Right renal cortex interstitium (tissue), 3 donors: ENCODE measurements at places on chromosomes 13 and 19.

DNA sequence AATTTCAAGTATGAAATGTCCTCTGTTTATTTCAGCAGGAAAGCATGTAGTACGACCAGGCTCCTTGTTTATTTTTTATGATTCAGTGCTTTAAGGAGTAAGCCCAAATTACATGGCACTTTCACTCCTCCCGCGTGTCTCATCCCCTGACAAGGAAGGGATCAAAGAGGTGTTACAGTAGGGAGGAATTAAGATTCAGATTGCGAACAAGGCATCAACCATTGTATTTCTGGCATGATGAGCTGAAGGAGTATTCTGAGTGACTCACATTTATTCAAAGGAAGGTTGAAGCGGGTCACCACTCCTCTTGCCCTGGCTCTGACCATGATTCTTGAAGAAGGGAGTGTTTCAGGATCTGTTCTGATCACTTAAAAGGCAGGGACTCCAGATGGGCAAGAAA is 46.1 kb upstream of the CNMD start:
- no peak for DNase-seq

- DNase-seq: no peak
Observed at GRCh38 chr13:68888832-68889231, 1218.8 kb upstream of the ATXN8OS start.

GRCh38 chr19:290372-291005 is 714 bp downstream of the PLPP2 start:
- DNase-seq: no peak

- no peak for DNase-seq
Observed at GRCh38 chr13:34435338-34435737, 506.7 kb upstream of the NBEA start.

DNA sequence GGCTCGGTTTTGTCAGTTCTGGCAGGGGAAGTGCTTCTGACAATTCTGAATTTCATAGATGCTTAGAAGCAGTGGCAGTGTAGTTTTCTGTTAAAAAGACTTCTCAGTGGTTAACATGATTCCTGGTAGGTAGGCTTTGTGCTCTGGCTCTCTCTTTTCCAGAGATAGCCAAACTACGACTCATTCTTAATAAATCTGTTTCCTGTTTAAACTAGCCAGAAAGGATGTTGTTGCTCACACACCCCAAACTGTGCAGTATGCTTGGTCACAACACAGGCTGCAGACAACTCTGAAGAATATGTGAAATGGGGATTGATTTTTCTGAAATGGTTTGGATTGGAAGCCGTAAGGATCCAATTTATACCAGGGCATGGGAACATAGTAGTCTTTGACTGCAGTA is 711.5 kb downstream of the PCDH17 start:
- no peak for DNase-seq

DNA sequence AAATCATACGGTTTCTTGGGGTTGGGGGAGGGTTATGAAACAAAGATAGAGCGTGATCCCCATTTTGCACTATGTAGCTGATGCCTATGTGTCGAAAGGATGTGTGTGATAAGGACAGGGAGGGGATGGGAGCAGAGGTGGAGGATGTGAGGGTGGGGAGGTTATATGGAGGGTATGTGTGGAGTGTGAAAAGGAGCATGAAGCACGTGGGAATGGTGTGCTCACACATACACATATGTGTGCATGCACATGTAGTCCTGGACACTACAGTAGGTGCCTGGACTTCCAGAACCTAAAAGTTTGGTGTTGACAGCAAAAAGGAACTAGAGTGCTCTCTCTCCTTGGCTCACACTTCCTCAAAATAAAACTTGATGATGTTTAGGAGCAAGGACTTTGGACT is 25.4 kb downstream of the STOML3 start:
- no peak for DNase-seq

GRCh38 chr19:11963566-11964355 is 1.1 kb upstream of the ZNF763 start:
- no peak for DNase-seq

DNA sequence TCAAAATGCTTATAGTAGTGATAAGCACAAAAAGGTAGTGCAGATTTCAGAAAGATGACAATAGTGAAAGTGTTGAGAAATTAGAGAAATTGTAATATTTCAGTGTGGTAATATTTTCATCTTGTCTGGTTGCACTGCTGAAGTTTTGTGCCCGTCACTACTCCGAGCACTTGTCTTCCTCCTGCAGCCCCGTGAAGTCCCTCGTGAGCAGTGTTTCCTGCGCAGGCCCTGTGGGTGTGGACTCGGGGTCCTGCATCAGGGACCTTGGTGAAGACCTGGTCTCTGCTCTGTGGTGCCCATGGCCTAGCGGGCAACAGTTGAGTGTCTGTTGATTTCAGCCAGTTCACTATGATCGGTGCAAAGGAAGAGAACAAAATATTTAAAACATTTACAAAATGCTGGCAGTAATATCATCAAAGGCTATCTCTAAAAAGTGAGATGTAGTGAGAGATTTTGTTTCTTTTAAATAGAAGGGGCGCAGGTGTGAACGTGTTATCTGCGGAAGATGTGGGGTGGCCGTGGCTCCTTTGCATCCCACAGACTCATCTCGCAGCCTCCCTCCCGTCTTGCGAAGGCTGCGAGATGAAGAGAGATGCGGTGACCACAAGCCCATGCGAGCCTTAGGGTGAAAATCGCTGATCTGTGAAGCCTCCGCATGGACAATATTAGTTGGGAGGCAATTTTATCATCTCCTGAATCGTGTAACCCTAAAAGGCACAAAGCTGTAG is 27.7 kb upstream of the DCUN1D2 start:
- DNase-seq: no peak

DNA sequence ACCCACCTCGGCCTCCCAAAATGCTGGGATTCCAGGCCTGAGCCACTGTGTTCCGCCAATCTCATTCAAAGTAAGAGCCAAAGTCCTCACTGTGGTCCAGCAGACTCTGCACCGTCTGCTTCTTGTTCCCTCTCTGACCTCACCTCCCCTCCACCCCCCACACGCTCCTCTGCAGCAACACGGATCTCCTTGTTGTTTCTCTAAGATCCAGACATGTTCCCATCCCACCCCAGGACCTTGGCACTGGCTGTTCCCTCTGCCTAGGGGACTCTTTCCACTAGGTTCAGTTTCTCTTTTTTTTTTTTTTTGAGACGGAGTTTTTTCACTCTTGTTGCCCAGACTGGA is 38.4 kb downstream of the LTBP4 start:
- DNase-seq: no peak

DNA sequence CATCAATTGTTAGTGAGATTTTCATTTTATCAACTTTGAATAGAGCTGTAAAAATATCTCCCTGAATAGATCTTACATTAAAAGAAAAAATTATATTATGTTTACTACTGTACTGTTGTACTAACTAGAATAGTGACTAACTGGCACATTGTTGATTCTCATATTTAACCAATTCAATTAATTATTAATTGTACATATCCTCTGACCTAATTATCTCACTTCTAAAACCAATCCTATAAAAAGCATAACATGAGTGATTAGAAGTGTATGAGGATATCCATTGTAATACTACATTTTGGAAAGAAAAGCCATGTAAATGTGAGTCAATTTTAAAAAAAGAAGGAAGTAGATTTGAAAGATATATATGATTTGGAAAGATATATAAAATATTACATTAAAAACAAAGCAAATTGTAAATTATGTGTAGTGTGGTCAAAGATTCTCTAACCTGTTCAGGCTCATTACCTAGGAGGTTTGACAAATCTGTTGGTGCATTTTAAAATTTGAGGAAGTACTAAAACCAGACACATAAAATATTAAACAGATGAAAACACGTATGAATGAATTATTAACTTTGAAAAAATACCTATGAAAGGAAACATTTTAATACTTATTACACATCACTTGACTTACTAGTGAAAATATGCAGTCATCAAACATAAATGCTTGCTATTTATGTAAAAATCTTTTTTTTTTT is 829.8 kb upstream of the SLC10A2 start:
- DNase-seq: no peak
